ENCODE measurements at places on chromosomes 2 and 18.

GRCh38 chr18:67893916-67894315, 377.4 kb upstream of the DSEL start:
- no peak for DNase-seq

DNA sequence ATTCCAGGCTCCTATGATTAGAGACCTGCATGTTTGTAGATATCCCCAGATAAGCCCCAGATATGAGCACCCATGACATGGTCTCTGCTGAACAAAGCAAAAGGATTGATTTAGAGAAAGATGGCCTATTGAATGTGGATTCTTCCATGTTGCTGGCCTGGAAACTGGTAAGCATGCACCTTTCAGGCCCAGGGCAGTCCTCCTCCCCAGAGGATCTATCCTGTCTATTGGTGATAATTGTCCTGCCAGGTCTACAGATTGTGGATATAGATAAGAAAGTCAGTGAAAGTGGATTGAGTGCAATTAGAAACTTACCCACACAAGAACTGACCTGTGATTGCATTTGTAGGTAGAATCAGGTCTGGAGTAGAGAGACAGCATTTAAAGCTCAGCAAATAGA, 256.9 kb upstream of the SIX3 start:
- DNase-seq: no peak

- no peak for DNase-seq
Measured at GRCh38 chr18:78890388-78890787, 89.2 kb upstream of the SALL3 start.

GRCh38 chr18:68427951-68428401, 286.9 kb downstream of the TMX3 start:
- no peak for DNase-seq

- DNase-seq: peak; percentile 86
Measured at GRCh38 chr2:85537600-85538506, 1.1 kb upstream of the MAT2A start.

DNA sequence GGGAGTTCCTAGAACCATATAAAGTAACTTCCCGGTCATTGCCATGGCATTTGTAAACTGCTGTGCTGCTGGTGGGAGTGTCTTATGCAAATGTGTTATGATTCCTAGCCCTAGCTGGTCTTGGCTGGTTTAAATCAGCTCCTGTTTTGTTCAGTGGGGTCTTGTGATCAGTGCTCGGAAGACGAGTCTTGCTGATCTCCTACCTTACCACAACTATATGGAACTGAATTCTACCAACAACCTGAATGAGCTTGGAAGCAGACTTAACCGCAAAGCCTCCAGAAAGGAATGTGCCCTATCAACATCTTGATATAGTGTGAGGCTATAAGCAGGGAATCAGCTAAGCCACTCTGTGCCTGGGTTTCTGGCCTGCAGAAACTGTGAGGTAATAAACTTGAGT, 33.5 kb downstream of the POLE4 start:
- DNase-seq: no peak

DNA sequence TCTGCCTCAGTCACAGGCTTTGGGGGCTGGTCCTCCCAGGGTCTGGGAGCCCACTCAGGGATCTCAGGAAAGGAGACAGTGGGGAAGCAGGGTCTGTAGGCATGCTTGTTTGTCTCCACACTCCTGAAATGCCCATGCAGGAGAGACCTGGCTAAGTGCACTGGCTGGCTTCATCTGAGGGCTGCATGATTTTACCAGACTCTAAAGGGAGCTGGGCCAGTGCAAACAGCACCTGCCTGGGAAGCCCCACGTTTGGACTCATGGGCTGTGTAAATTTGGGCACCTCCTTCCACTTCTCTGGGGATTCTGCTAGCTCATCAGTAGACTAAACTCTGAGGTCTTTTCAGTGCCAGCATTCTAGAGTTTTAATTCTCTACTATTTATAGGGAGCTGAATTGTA, 33.7 kb downstream of the LYPD1 start:
- DNase-seq: no peak

DNA sequence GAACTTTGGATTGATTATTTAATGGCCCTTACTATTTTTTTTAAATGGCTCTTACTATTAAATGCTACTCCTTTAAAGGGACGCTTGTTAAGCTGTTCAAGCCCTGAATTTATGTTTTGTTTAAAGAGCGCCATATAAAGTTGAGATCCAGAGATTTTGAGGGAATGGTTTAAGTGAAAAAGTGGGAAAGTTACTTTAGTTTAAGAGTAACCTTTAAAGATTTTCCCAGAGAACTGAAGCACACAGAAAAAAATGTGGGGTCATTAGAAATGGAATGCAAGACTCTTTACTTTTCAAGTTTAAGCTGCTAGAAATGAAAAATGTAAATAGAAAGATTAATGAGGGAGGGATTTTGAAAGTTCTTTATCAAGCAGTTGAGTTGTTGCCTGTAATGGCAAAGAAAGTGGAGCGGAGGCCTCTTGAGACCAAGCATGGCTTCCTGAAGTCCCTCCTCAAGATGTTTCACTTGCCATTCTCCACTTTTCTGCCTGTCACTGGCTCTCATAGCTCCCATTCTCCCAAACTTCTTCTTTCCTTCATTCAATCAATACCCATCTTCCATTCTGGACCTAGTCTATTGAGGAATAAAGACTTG, 93.2 kb downstream of the KCNS3 start:
- no peak for DNase-seq

DNA sequence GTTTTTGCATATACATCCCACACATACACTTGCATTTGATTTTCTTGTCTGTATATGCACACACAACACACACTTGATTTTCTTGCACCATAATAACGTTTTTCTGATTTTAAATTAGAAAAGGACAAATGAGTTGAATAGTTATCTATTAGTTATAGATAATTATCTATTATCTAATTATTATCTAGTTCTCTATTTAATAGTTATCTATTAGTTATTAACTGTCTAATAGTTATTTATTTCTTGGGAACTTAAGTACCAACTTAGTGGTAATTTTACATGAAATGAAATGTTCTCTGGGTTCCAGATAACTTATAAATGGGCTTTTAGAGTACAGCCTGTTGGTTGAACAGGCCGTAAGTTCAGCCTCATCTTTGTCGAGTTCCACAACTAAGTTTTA, 23.0 kb downstream of the INPP4A start:
- DNase-seq: no peak

DNA sequence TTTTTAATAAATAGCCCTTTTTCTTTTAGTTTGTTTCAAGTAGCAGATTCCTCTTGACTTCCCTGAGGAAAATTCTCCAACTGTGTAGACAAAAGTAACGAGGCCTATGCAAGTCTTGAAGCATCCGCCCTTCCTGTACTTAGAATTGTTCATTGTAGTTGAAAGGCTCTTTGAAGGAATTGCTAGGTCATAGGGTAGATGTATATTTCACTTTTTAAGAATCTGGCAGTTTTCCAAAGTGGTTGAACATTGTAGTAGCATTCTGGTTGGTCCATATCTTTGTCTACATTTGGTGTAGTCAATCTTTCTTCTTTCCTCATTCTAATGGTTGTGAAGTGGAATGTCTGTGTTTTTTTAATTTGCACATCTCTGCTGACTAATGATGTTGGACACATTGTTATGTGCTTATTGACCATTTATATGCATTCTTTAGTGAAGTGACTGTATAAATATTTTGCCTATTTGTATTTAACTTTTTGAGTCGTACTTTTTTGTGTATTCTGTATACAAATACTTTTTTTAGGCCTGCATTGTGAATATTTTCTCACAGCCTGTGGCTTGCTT, 5.6 kb upstream of the SERPINB11 start:
- DNase-seq: no peak

DNA sequence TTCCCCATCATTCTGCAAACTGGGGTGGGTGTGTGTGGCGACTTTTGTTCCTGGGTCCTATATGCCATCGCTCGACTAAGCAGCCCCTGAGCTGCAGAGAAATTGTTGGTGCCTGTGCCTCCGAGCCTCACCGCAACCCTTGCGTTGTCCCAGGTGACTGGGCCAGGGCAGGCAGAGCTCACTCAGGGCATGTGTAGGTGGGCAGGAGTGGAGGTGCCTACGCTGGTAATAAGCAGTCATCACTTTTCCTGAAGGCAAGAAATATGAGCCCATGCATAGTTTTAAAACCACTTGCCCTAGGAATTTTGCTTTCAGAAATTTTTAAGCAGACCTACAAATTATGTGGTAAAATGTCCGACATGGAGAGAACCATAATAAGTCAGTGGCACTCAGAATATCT, 197.8 kb downstream of the SMAD7 start:
- no peak for DNase-seq

GRCh38 chr2:12278217-12278750, 438.5 kb upstream of the TRIB2 start:
- no peak for DNase-seq

DNA sequence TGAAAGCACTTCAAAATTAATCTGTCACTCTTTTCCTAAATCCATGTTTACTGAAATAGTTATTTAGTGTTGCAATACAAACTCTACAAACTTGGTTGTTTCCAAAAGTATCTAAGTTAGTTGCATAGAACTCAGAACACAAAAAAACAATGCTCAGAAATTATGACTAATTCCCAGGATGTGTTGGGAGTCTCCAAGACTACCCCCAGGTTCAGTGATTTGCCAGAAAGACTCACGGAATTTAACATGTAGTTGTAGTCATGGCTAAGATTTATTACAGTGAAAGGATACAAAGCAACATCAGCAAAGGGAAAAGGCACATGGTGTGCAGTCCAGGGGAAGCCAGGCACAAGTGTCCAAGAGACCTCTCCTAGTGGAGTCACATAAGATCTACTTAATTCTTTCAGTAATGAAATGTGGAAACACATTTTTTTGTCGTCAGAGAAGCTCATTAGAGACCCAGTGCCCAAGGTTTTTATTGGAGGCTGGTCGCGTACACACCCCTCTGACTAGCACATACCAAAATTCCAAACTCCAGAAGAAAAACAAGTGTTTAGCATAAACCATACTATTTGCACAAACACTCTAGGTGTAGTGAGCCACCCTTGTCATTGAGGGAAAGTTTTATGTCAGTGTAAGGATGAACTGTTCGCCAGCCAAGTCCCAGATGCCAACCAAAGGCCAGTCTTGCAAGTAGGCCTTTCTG, 43.3 kb upstream of the CYP20A1 start:
- DNase-seq: no peak

DNA sequence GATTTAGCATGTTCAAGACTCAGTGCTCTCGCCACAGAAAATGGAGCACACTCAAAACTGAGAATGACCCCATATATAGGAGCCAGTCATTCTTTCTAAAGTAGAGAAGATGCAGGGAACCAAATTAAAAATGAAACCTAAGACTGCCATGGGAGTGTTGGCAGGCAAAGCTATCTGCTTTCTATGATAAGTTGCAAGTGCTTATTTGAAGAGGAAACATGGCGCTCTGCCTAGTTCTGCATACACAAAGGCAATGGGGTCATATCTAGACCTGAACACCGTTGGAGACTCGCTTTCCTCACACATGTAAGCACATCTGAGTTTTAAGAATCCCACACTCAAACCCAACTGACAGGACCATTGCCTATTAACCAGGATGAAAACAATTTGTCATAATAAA, 292.5 kb downstream of the ALK start:
- DNase-seq: no peak

DNA sequence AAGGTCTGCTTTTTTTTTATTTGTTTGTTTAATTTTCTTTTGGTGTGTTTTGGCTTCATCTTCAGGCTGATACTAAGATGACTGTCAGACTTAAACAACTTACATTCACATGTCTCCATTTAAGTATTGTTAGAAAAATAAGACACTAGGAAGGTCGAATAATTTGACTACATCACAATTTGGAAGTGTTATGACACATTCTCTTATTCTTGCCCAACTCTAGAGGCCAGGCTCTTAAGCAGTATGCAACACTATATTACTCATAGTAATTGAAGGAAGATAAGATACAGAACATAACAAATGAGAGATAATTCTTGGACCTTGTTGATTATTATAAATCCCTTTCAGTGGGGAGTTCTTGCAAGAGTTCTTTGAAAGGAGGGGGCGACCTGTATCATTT, 295.3 kb upstream of the COL3A1 start:
- no peak for DNase-seq

DNA sequence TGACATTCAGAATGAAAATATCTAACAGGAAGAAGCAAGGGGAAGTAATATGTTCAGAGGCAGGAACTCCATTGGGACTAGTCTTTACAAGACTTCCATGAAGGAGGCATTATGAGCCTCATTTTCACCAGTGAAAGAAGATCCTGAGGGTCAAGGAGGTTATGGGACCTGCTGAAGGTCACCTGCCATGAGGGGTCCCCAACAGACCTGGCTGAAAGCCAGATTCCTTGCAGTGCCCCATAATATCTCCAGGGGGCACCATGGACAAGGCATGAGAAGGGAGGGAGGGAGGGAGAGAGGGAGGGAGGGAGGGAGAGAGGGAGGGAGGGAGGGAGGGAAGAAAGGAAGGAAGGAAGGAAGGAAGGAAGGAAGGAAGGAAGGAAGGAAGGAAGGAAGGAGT, 27.9 kb downstream of the XDH start:
- no peak for DNase-seq

- peak; percentile 31 for DNase-seq
Measured at GRCh38 chr2:237181844-237182243, 96.2 kb downstream of the COPS8 start.

- DNase-seq: no peak
Measured at GRCh38 chr2:61059382-61059781, 6.3 kb upstream of the SANBR start.

GRCh38 chr18:68942230-68942629, 144.3 kb downstream of the CCDC102B start:
- DNase-seq: no peak

DNA sequence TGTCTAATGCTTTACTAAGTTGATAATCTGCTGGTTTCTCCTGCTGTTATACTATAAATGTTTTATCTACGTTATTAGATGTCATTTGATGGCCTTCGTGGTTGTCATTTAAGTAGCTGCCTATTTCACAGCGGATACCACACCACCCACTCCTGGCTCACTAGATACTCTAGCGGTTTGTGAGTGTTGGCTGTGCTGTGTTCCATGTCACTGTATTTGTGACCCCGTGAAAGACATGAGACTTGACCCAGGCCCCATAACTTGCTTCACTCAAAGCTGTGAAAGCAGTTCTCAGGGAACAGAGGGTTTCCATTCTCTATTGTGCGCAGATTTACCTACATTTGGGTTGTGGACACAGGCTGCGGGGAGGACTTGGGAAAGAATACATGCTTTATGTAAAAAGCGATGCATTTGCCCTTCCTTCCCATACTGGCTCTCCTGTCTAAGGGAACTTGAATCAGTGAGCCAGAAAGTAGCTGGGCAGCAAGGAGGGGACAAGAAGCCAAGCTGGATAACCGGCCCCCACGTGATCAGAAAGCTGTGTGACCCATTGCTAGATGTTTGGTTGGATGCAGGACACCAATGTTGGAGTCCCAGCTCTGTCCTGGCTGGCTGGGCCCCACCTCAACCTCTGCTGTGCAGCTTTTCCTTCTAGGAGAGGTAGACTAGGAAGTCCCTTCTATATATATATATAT, 52.2 kb downstream of the PLB1 start:
- DNase-seq: no peak

GRCh38 chr2:167480232-167480985, 592.1 kb downstream of the XIRP2 start:
- no peak for DNase-seq

All from adrenal gland (tissue), 19 donors.